Neural progenitor cell (in vitro differentiated cells): ENCODE measurements at places on chromosomes 7 and 10.

DNA sequence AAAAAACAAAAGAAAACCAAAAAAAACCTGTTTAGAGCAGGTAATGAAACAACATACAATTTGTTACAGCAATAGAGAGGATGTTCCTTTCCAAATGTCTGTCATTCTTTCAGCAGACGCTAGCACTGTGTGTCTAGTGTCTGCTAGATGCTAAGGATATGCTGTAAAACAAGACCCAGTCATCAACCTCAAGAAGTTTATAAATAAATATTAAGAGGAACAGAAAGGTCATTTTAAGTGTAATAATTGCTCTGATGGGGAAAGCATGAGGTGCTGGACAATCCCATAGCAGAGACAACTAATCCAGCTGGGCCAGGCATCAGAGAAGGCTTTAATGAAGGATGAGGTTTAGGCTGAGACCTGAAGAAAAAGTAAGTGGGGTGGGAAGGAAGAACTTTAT, 23.3 kb upstream of the ASCC1 start:
- no peak for DNase-seq

GRCh38 chr10:33382216-33382600, 47.7 kb upstream of the NRP1 start:
- DNase-seq, result no peak

GRCh38 chr7:6579446-6579845, 2.2 kb downstream of the ZDHHC4 start:
- DNase-seq, result no peak

GRCh38 chr10:128067691-128068397, 58.4 kb downstream of the MKI67 start:
- no peak for DNase-seq

DNA sequence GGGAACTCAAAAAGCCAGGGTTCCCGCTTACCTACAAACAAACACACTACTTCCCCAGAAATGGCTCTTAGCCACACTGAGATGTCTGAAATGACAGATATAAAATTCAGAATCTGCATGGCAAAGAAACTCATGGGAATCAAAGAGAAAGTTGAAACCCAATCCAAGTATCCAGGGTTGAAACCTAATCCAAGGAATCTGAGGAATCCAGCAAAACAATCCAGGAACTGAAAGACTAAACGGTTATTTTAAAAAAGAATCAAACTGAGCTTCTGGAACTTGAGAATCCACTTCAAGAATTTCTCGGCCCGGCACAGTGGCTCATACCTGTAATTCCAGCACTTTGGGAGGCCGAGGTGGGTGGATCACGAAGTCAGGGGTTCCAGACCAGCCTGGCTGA, 568.8 kb downstream of the POM121L12 start:
- DNase-seq, result no peak

DNA sequence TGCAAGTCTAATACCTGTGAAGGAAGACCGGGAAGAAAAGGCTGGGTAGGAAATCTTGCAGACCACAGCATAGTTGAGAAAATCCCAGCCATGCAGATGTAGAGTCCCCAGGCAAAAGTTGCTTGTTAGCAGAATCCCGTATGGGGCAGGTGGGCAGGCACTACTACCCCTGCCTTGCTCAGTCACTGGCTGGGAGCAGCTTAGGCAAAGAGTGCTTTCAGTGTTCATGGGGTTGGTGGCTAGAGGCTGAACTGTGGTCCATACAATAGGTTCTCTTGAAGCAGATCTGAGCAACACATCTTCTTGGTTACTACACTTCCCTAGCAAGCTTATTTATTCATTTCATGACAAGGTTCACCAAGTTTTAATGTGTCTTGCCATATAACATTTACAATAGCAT, 92.6 kb downstream of the AHCYL2 start:
- DNase-seq, result peak; percentile 10

DNA sequence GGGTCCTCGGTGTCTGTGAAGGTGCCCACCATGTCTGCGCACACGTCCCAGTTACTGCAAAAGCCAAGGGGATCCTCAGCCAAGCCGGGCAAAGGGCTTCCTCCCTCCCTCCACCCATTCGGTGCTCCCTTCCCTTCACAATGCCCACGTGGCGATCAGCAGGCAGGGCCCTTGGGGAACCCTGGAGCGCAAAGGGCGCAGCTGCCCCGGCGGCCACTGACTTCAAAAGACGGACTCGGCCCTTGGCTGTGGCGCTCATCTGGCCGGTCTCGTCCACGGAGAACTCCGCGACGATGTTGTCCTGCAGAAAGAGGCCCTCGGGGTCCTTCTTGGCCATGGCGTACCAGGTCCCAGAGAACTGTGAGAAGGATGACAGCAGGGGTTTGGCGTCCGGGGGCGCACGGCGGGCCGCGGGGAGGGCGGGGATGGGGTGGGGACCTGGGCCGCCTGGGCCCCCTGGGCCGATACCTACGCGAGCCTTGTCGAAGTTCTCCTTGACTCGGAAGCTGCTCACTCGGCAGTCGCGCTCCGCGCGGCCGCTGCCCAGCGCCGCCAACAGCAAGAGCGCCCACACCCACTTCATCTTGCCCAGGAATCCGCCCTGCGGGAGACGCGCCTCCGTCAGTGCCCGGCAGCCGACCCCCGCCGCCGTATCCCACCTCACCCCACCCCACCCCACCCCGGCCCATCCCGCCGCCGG, 439 bp downstream of the RBP4 start:
- DNase-seq, result peak; percentile 48

DNA sequence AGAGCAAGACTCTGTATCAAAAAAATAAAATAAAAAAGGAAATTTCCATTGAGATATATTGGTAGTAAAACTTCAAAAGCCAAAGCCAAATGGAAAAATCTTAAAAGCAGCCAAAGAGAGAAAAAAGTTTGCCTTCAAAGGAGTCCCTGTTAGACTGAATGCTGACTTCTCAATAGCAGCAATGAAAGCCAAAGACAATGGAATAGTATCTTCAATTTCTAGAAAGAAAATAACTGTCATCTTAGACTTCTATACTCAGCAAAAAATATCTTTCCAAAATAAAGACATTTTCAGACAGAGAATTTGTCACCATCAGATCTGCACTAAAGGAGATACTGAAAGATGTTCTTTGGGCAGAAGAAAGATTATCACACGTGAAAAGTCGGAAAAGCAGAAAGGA, 14.3 kb upstream of the OIT3 start:
- no peak for DNase-seq

GRCh38 chr10:78772986-78773530, 295.7 kb upstream of the ZMIZ1 start:
- no peak for DNase-seq

GRCh38 chr10:132551093-132551807, 13.7 kb downstream of the INPP5A start:
- DNase-seq, result no peak

DNA sequence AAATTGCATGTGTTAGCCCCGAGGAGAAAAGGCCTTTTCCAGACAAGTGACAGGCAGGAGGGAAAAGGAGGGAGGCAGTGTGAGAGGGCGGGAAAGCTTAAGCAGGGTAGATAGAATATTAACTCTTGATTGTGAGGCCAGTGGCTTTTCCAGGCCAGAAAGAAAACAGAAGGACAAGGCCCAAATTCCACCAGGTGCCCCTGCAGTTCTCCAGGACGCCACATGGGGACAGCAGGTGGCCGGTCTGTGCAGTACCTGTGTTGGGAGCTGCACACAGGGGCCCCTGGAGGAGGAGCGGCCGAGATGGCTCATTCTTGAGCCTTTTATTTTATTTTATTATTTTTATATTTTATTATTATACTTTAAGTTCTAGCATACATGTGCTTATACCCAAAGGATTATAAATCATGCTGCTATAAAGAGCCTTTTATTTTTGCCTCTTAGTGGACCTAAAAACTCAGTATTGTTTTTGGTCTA, 141.3 kb upstream of the KLF14 start:
- DNase-seq, result peak; percentile 73

- no peak for DNase-seq
These were observed 44.0 kb upstream of the VDAC2 start for GRCh38 chr10:75166623-75166972.

DNA sequence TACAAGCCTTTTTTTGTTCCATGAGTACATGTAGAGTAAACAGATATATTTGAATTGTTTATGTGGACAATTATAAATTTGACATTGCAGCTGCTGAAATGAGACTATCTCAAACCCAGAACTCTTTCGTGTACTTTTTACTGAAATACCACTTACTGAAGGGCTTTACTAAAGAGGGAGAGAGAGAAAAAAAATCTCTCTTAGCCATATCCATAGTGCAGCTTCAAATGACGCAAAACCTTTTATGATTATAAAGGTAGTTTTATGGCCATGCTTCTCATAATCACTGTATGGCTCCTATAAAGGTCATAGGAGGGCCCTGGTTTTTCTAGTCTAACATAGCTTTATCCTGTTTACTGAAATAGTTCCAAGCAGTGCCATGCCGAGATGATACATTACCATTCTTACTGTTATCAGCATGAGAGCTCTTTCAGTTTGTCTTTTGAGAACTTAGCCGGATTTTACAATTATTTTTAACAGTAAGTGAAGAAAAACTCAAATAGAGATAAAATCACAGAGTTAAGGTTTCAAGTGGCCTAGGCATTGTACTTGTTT, 35.1 kb downstream of the KCND2 start:
- no peak for DNase-seq

- no peak for DNase-seq
These were observed 41.9 kb upstream of the ZNF33B start for GRCh38 chr10:42680267-42680666.

DNA sequence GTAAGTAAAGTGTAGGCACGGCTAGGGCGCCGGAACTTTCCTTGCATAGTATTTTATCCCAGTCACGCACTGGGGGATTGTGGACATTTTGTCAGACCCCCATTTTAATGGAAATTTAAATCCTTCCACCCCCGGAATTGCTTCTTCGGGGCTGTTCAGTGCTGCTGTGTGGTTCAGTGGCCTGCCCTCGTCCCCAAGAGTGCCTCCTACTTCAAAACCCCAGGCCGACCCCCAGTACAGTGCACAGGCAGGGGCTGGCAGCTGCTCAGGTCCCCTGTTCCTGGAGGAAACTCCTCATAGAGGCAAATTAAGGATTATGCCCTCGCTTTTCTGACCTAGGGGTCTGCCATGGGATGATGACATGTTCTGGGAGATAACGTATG, 94.5 kb downstream of the PTPRE start:
- no peak for DNase-seq

GRCh38 chr10:29670761-29671160, 36.0 kb upstream of the SVIL start:
- DNase-seq, result no peak

- no peak for DNase-seq
These were observed 59.9 kb downstream of the MAP3K8 start for GRCh38 chr10:30493609-30494530.

GRCh38 chr7:1520539-1521234, 9.8 kb upstream of the MAFK start:
- no peak for DNase-seq

- DNase-seq, result no peak
These were observed 56.7 kb downstream of the LHPP start for GRCh38 chr10:124518366-124518765.

- DNase-seq, result no peak
These were observed 20.1 kb downstream of the TMEM168 start for GRCh38 chr7:112770051-112770450.
